Stimulated activated CD4-positive, alpha-beta T cell treated with anti-CD3 and anti-CD28 coated beads, Interleukin-4, amount 100 ng/mL, for 1 hour (primary cell): ENCODE measurements at places on chromosomes 16 and 17.
A peak's percentile ranks its signal among the peaks of the same experiment; 100 is the strongest.

GRCh38 chr17:53176629-53177028 lies 646.1 kb upstream of the KIF2B start:
- no peak for DNase-seq

GRCh38 chr16:35749253-35750141 lies 2290.1 kb downstream of the TP53TG3F start:
- no peak for DNase-seq

- no peak for DNase-seq
Measured at GRCh38 chr16:27564224-27564623, 14.3 kb downstream of the KATNIP start.

DNA sequence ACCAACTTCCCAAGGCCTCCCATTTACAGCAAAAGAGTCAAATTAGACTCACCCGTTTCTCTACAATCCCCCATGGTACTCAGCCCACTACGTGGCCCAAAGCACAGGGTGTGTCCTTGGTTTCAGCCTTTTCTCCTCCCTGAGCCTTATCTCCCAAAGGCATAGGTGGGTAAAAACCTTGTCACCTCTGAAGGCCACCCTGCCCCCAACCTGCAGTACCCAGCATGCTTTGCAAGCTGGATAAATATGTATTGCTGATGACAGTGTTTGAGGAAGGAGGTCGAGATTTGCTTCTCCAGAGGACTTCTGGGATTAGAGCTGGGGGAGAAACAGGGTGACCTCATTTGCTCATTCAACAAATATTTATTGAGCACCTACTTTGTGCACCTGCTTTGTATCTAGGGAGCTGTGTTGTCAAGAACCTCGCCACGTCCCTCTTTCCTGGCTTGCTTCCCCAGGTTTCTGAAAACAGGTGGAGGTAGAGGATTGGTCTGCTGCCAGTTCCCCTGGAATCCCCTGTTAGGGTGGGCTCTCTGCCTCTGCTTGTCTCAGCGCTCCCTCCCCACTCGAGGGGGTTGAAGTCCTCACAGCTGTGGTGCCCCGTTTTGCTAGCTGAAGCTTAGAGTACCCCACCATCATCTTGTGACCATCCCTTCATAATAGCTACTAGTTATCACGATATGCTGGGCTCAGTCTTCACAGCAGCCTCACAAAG lies 3.0 kb downstream of the LASP1 start:
- no peak for DNase-seq

DNA sequence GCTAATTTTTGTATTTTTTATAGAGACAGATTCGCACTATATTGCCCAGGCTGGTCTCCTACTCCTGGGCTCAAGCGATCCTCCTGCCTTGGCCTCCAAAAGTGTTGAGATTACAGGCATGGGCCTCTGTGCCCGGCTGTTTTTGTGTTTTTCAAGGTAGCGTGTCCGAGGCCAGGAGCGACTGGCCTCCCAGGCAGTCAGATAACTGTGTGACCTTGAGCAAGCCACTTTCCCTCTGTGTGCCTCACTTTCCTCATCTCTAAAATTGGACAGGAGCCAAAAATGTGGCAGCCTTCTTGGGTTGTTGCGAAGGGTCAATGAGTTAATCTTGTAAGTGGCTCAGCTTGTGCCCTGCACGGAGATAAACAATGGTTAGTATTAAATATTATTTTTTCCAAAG lies 2.4 kb downstream of the ABCC1 start:
- no peak for DNase-seq

DNA sequence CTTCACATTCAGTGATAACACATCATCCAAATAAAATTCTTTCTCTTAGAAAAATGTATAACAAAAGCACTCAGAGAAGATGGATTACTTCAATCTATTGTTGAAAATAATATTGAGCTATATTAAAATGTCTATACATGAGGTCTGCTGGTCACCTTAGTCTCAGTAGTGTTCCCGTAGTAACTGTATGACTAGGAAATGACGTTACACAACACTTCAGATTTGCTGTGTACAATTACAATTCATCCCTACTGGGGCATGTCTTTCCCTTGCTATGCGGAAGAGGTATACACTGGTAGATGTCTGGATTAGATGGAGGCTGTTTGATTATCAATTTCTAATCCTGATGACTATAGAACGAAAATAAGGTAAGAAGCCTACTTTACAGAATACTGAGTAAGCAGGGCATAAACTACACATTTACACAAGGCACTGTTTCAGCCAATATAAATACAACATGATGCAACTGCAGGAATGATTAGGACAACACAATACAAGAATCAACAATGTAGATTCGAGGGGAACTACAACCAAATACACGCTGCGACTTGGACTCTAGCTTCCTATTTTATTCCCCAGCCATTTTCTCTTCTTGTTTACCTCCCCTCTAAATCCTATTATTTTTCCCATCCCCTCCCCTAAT lies 982.5 kb upstream of the CDH8 start:
- no peak for DNase-seq

DNA sequence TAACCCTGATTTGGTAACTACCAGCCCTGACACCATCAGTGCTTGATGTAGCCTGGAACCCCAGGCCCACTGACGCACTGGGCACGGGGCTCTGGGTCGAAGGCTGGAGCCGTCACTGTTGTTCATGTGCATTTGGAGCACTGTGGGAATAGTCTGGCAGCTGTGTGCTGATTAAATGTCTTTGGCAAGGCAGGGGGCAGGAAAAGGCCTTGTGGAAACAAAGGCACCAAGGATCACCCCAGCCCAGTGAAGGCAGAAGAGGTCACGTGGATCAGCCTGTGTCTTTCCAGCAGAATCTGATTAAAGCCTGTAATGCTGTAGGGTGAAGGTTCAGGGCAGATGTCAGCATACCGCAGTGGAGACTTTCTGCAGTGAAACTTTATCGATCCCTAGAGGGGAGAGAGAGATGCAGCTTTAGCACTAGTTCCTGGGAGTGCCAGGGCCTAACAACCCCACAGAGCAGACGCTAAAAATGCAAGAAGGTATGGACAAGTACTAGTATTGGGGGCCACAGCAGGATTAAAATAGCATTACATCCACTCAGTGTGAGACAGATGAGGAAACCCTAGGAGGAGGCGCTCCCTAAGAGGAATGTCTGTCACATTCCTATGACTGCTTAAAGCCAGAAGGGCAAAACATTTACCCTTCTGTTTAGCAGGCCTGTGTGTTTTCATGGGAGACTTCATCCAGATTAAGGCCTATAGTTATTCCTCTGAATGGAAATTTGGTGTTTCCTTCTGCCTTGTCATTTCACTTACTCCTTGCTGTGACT lies 9.7 kb downstream of the ZNHIT3 start:
- DNase-seq = no peak

DNA sequence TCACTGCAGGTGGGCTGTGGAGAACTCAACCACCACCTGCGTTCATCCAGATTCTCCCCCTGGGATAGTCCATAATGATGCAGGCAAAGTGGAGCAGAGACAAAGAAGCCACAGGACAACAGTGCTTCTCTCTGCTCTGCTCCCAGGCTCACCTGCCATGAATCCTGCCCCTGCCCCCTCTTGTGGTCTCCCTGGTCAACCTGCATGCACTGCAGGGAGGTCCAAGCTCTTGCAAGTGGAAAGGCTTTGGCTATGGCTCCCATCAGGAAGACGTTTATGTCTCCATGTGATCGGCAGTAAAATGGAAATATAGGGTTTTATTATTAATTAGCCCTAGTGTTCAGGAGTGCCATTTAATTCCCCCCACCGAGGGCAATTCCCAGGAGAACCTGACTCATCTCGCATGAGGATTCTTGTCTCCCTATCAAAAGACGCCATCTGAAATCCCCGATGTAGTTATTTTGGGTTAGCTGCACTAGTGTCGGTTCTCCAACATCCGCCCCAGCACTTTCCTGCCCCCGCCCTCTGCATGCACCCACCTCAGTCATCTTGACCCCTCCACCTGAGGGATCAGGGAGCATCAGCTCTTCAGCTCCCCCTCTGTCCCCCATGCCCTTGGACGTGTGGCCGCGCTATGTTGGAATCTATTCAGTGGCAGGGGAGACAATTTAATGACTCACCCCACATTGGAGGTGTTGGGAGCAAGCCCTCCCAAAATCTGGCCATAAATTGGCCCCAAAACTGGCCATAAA lies 91.8 kb downstream of the KCNJ12 start:
- DNase-seq = no peak

DNA sequence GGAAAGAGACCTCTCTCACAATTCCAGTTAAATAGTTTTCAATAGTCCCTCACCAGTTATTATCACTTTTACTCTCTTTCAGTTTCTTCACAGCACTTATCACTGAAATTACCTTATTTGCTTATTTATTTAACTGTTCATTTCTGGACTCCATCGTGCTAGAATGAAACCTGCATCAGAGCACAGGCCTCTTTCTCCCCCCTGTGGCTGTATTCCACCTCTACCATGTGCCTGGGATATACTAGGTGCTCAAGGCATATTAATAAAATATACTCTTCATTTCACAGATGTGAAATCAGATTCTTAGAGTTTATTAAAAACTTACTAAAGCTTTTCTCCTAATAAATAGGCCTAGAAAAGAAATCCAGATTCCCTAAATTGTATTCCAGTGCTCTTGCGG lies 308.9 kb upstream of the MON1B start:
- DNase-seq = no peak

GRCh38 chr17:37393352-37393751 lies 13.3 kb downstream of the ACACA start:
- DNase-seq = no peak

GRCh38 chr16:58859958-58860669 lies 126.0 kb upstream of the GOT2 start:
- no peak for DNase-seq

DNA sequence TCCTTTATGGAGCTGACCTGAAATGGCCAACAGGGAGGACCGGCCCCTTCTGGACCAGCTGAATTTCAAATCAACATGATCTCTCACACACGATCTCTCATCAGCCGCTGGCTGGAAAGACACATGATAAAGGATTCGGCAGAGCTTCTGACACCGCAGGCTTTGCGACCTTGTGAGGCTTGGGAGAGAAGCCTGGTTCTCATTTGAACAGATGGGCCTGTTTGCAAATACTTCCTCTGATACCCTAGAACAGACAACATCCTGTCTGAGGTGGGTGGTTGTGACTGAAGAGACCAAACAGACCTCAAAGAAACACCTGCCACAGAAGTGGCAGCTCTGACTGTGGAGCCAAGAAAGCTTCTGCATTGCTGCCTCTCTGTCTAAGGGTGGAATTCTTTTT lies 77.9 kb upstream of the SDK2 start:
- DNase-seq = no peak

GRCh38 chr16:27739606-27740357 lies 189.8 kb downstream of the KATNIP start:
- DNase-seq = no peak

DNA sequence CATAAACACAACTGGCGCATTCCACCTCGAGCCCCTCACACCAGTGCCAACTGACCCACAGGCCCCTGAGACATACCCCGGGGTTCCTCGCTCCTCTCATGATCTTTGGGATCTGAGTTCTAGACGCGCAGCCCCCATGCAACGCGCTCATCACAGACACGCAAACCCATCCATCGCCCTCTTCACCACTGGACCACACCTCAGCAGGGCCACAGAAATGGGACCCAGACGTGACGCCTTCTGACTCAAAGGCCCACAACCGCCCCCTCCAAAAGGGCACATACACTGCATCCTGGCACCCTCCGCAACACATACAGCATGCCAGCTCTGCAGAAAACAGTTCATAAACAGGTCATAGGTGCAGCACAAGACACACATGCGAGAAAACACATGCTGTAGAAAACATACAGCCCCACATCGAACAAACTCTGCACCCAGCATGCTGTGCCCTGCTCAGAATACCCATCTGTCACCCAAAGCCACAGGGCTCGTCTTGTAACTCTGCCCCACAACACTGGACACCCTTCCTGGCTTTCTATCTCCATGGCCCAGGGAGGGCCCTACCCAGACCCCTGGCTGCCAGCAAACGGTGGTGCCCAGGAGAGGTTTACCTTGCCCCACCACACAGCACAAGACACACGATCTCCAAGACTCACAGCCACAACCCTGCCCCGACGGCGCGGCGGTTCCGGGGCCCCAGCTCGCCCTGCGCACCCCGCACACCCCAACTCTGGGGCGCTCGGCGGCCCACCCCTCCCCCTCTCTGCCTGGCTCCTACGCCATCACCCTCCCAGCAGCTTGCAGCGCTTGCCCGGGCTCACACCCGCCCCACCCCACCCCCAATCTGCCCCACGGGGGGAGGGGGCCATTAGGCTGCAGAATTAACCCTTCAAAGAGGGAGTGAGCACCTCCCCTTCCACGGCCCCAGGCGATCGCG lies 887 bp downstream of the ZBTB4 start:
- DNase-seq = peak; percentile 55
